NCI-H510A treated with DMSO at 0.1 percent for 48 hours (cell line): ENCODE measurements at places on chromosomes 5 and 9.

- DNase-seq: no peak
Observed at GRCh38 chr5:88666761-88667495, 216.1 kb downstream of the MEF2C start.

DNA sequence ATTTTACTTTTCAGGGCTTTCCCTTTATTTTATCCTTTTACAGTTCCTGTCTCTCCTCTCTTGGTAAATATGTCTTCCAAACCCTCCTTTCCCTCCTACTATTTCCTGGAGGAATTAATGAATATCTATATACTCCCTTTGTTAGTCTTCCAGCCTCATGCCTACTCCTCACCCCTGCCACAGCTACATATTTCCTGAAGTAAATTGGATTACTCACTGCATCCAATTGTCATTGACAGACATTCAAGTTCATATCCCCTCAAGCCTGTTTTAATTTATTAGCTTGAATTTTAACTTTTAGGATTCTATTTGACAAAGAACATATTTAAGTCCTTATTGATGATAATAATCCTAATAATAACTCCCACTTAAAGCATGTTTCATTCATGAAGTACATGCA lies 314.5 kb downstream of the TMEM161B start:
- DNase-seq: no peak

DNA sequence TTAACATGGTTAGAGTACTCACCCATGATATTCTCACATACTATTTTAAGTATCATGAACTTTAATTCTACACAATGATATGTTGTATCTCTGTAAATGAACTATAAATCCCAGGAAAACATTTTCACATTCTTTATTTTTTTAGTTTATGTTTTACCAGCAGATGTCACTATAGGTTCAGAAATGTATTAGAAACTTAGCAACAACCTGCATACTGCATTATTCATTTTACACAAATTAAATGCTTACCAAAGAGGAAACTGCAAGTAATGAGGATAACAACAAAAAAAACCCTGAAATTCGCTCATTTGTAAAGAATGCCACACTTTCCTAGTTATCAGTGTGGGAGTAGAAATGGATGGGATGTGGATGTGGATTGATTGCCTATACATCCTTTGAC lies 217.5 kb upstream of the OTULINL start:
- DNase-seq: peak; percentile 36

- no peak for DNase-seq
Observed at GRCh38 chr9:35923927-35924763, 14.9 kb downstream of the SPAAR start.

- DNase-seq: no peak
Observed at GRCh38 chr9:109249615-109250014, 71.2 kb downstream of the EPB41L4B start.

GRCh38 chr9:126989847-126990842 lies 75.6 kb downstream of the RALGPS1 start:
- no peak for DNase-seq

DNA sequence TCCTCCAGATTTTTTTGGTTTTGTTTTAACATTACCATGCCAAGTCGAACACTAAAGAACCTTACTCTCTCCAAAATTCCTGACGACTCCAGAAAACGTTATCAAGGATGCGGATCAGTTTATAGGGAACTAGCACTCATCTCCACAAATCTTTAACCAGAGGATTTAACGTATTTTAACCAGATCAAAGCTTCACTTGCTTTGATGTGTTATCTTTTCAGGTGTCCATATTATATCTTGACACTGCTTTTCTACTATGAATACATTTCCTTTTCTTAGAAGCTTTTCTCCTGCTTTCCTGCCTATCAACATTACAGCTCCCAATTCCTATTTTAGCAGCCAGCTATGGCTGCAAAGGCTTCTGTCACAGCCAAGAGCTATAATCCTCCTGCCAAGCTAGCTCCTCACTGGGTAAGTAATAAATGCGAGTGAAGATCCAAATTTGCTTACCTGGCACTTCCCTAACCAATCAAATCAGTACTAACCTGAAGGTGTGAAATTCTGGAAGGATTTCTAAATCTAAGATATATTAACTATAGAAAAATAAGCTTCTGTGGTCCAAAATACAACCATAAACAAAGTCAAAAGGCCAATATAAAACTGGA lies 60.2 kb downstream of the CDC14B start:
- no peak for DNase-seq

DNA sequence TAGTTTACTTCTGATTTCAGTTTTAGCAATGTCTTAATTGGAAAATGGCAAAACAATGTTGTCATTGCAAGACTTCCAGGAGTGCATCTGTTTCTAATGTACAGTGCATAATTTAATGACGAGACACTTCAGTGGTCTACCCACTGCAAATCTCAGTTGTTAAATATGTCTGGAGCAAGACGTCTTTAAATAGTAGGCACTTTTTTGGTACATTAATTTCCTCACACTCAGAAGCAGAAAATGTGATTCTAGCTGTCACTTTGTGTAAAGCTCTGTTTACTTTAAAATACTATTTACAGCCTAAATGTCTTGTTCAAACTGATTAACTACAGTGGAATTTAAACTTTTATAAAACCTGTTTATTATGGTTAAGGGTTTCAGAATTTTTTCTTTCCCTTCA lies 815.5 kb downstream of the TLE1 start:
- DNase-seq: no peak
